Upper lobe of right lung (tissue), 1 donor: ENCODE measurements at places on chromosomes 12 and 14. TPM values are rescaled to one million over a fixed set of nuclear protein-coding genes. Genes with fewer than 3 reads are reported as not detected.
A peak's percentile ranks its signal among the peaks of the same experiment; 100 is the strongest.

GRCh38 chr12:99137124-99137855 lies 492.2 kb downstream of the APAF1 start:
- DNase-seq, result no peak

DNA sequence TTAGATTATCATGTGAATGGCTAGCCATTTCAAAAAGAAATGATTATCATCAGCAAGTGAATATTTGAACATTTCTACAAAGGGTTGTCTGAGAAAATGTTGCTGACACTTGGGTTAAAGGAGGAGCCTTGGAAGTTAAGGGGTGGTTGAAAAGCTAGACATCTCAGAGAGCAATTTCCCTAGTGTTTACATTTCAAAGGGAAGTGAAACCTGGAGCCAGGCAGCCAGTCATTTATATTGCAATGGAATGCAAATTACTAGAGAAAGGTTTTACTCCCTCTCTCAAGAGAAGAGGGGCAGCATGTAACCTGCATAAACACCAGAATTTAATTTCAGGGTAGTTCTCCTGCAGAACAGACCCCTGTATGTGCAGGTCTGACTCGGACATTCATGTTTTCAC lies 279.0 kb downstream of the SLC16A7 start:
- DNase-seq, result no peak

- no peak for DNase-seq
Measured at GRCh38 chr12:9761419-9761781, 699 bp upstream of the CD69 start.

DNA sequence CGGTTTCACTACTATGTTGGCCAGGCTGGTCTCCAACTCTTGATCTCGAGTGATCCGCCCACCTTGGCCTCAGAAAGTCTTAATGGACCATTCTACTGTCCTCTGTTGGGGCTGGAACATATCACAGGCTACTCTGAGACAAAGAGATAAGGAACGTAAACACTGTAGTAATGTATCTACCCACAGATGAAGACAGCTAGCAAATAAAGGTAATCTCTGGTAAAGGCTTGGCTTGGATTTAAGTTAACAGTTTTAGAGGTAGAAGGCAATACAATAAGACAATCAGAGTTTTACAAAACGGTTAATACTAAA lies 44.6 kb upstream of the ISM2 start:
- no peak for DNase-seq

DNA sequence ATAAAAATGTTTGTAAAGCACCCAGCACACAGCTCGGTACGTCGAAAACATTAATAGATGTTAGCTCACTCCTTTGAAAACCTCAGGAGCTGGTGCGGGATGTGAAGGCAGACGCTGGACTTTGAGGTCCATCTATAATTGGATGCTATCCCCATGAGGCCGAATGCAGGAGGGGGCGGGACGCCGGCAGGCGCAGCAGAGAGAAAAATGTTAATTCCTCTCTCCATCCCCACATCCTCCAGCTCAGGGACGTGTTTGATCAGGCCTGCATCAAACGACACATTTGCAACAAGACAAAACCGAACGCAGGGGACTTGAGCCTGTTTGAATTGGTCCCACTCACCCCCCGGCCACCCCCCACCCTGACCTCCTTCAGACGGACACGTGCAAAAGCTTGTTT lies 231.0 kb downstream of the RBM19 start:
- no peak for DNase-seq

DNA sequence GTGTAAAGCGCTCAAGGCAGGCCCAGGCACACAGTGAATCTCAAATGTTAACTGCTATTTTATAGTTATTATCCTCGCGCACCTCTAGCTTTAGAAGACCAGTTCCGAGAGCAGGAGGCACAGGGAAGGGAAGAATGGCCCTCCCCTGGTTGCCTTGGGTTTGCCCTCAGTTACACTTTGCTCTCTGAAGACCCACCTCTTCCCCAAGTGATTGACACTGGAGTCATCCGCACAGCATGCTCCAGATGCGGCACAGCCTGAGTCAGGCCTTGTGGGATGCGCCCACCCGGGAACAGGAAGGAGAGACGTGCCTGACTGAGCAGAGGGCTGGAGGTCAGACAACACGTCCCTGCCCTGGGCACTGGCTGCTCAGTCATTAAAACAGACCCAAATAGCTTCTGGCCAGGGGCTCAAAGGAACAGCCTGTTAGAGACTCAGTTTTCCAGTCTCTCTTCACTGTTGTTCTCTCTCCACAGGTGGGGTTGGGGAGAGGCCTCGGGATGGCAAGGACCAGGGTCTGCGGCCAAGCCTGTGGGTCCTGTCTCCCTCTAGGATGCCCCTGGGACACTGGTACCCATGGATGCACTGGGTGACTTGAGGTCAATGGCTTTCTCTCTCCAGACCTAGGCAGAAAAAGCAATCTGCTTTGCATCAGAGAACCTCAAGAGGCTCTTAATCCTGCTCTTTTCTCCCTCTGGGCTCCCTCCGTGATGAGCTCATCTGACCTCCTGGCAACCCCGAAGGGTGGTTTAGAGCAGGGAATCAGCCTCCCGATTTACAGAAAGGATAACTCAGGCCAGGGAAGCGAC lies 13.6 kb upstream of the MLXIP start:
- no peak for DNase-seq

- no peak for DNase-seq
Measured at GRCh38 chr14:55910601-55911243, 207.5 kb upstream of the PELI2 start.

GRCh38 chr14:72986214-72986613 lies 40.7 kb downstream of the ZFYVE1 start:
- DNase-seq, result no peak

DNA sequence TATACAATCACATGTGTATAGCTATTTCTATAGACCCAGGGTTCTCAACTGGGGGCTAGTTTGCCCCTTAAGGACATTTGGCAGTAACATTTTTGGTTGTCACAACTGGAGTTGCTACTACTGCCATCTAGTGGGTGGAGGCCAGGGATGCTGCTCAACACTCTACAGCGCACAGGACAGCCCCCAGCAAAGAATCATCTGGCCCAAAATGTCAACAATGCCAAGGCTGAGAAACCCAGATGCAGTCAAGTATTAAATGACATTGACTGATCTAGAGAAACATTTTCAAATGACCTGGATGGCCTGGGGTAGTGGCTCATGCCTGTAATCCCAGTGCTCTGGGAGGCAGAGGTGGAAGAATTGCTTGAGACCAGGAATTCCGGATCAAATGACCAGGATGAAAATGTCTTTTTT lies 5.8 kb downstream of the WSB2 start:
- DNase-seq, result no peak

GRCh38 chr12:132771126-132771838 lies 9.7 kb upstream of the ANKLE2 start:
- DNase-seq, result no peak

DNA sequence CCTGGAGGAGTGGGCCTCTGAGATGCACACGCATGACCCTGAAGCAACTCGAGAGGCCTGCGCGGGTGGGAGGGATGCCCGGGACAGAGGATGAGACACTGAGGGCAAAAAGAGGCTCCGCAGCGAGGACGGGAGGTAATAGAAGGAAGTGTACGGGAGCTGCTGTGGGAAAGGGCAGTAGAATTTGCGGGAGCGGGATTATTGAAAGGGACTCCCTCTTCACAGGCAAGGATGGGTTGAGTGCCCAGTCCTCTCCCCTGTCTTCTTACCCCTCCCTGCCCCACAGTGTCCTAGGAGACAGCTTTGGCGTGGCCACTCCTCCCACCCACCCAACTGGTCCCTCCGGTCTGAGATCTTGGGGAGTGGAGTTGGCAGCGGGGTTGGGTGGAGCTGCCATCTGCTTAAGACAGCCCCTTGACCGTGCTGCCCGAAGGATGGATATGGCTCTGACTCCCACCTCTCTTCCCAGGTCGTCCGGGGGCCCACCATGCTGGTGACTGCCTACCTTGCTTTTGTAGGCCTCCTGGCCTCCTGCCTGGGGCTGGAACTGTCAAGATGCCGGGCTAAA lies 15.7 kb upstream of the ESPL1 start:
- peak; percentile 73 for DNase-seq

DNA sequence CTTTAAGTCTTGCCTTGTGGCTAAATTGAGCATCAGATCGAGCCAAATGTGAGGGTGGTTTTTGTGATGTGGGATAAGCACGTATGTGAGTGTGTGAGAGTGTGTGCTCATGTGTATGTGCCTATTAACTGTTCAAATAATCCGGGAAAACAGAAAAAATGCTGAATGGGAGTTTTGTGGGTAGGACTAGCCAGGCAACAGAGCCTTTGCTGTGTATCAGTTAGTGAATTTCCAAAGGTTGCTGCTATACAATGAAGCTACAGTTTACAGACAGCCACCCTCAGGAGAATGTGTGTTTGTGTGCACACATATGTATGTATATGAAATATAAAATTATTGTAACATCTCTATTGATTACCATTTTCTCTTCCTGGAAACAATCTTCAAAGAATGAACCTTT lies 154.0 kb downstream of the SOX5 start:
- no peak for DNase-seq

GRCh38 chr12:76871082-76871481 lies 7.7 kb downstream of the CSRP2 start:
- no peak for DNase-seq

GRCh38 chr12:57085999-57086492 lies 2.9 kb upstream of the NAB2 start:
- no peak for DNase-seq

The MYF5 gene
- not detected for total RNA-seq

The CD69 gene
- total RNA-seq, result 14.5 TPM

The NR2C1 gene
- 37.0 TPM for total RNA-seq

The TFCP2 gene
- total RNA-seq, result 25.0 TPM

The GLI1 gene
- 1.4 TPM for total RNA-seq
